ENCODE measurements at places on chromosomes 7 and 10. TPM values are rescaled to one million over a fixed set of nuclear protein-coding genes. Genes with fewer than 3 reads are reported as not detected.
A peak's percentile ranks its signal among the peaks of the same experiment; 100 is the strongest.

- no peak for DNase-seq
Observed at GRCh38 chr10:28427376-28427775, 105.5 kb upstream of the WAC start.

GRCh38 chr7:102046373-102047117, 229.1 kb downstream of the CUX1 start:
- no peak for DNase-seq

- DNase-seq = no peak
Observed at GRCh38 chr10:13917791-13918190, 331.0 kb downstream of the PRPF18 start.

DNA sequence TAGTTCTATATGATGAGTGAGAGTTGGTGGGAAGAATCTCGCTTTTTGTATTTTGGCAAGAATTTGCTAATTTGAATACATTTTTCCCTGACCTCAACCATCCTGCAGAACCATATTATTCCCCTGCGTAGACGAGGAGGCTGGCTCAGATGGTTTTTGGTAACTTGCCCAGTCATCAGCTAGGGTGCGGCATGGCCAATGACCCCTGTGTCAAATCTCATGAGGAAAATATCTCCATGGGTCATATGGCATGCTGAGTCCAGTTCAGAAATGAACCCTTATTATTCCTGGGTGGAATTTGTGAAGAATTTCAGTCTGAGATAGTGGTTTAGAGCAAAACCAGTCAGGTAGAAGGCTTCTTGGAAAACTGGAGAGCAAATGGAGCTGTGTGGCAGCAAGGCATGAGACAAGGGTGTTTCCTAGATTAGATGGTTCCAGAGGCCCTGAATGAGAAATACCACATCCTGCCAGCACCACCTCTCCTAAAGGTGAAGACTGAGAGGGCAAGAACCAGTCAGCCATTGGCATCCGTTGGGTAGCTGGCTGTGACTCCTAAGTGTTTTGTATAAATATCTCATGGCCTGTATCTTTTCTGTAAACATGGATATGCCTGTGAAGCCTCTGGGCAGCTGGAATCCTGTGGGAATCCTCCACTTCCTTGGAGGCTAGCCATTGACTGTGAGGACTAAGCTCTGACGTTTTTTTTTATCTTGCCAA, 5.8 kb upstream of the UPP1 start:
- DNase-seq = no peak

DNA sequence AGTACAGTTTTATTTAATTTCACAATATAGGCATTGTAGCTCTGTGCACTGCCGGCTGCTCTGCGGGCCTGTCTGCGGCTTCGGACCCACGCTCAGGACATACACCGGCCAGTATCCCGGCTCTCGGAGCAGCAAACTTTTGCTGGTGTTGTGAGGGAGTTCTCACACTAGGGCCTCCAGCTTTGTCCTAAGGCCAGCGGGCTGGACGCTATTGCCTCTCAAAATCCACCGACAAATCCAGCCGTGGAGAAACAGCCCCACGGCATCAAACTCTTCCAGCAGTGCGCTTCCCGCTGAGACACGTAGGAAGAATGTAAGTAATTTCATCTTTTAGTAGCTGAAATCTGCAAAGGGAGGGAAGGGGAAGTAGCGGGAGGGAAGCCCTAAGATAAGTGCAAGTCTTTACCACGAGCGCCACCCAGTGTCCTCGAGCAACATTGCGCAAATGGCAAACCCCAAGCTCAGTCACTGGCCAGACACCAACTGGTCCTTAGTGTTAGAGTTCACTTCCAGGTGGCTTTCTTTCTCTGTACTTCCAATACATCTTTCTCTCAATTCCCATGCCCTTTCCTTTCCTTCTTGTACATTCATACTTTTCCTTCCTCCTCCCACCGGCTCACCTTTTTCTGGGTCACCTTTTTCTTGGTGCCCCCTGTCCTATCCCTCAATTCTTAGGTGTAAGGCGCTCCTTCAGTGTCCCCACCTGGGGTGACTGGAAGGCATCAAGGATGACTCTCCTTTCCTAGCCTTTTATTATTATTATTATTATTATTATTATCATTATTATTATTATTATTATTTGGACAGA, 3.0 kb upstream of the DLX5 start:
- DNase-seq = peak; percentile 78

DNA sequence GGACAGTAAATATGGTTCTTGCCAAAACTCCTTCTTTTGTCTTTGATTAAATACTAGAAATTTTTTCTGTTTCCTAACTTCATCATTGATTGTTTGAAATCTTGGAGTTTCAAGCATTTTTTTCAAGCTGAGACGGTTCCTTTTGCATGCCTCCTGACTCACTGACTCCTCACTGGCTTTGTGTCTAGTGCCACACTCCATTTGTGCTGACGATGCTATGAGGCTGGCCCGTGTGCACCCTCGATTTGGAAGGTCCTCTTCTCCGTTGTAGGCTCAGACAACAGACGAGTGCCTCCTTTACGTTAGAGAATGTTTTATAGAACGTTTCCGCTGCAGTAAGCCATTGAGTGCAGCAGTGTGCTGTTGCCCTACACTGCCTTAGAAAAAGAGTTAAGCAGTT, 10.8 kb upstream of the CSGALNACT2 start:
- peak; percentile 6 for DNase-seq

DNA sequence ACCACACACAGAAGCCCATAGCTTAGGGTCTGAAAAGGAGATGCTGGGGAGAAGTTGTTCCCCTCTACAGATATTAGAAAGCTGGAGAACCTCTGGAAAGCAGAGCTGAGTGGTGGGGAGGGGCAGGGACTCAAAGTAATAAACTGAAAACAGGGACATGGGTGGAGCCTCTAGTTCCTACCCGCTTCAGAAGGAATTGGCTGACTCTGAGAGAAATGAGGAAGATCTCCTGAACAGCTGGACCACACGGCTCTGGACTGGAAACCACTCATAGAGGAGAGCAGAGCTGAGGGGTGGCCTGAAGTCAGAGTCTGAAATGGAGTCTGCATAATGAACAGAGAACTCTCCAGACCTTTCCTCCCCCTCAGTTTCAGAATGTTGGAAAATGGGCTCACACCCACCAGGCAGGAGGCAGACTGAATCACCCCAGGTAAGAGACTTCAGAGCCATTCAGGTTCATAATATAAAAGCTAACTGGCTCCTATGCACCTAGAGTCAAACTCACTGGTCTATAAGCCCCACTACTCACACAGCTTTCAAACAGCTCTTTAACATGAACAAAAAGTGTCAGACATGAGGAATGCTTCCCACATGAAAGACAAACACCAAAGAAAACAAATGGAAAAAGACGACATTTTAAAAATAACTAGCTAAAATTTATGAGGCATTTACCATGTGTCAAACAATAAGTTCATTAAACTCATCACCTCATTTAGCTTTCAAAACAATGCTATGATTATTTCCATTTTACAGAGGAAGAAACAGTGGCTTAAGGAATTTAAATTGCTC, 68.1 kb downstream of the RNF216 start:
- DNase-seq = no peak

GRCh38 chr7:2526659-2527504, 7.3 kb downstream of the LFNG start:
- DNase-seq = no peak

GRCh38 chr7:22356701-22357310, at the start of gene RAPGEF5:
Gene RAPGEF5, minus strand, starts transcription at chr7:22357154. Its CDS starts 94 bp downstream, at chr7:22357060.
- DNase-seq = no peak

- no peak for DNase-seq
Observed at GRCh38 chr10:49322371-49323170, 23.6 kb downstream of the C10orf71 start.

GRCh38 chr10:33722067-33722466, 387.6 kb upstream of the NRP1 start:
- DNase-seq = no peak

DNA sequence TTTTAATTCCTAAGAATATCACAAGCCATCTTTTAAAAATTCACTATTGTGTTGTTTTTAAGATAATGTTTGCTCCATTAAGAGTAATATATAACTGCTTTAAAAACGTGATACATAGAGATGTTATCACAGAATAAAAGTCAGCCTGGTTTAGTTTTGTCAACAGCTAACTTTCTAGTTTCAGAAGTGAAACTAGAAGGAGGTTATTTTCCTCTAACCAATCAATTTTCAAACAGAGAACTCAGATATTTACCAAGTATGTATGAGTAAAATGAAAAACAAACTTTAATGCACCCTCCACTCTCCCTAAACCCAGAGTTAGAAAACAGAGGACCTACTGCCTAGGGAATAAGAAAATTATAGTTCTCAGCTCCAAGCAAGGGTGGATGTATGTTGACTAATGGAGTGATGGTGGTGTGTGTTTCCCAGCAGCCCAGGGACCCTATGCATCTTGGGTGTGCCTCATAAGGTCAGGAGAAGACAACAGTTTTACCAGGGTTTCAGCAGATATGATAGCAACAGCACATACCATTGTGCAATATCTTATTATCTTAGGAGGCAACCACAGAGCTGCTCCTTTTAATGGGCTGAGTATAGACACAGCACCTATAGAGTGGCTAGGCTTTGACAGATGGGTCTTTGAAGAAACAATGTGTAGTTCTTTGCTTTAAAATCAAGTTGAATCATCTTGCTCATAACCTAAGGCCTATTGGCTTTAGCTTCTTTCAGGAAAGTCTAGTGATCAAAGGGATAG, 58.4 kb downstream of the PTPRZ1 start:
- no peak for DNase-seq

- no peak for DNase-seq
Observed at GRCh38 chr7:142152076-142152475, 40.6 kb downstream of the MGAM2 start.

DNA sequence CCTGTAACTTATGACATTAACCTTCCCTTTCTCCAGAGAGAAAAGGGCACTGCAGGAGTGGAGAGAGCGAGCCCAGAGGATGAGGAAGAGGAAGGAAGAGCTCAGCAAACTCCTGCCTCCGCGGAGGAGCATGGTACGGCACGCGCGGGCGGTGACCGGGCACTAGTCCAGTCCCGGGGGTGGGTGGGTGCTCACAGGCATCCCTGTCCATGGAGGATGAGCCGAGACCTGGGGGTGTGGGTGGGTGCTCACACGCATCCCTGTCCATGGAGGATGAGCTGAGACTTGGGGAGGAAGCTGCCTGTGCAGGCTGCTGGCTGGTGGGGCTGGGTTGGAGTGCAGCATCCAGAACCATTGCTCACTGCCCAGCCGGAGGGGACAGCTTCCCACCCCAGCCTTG, 23.8 kb downstream of the LRRC27 start:
- DNase-seq = no peak

- DNase-seq = no peak
Observed at GRCh38 chr7:150357270-150357669, 11.4 kb upstream of the REPIN1 start.

- DNase-seq = no peak
Observed at GRCh38 chr10:55793024-55793423, 568.0 kb downstream of the ZWINT start.

GRCh38 chr10:112082120-112082519, 101.4 kb downstream of the GPAM start:
- peak; percentile 15 for DNase-seq

The GRID2IP gene
- 0.59 TPM for total RNA-seq

The RTKN2 gene
- 0.67 TPM for total RNA-seq

The AKR1C3 gene
- 38.7 TPM for total RNA-seq

The TAS2R41 gene
- not detected for total RNA-seq

The SPDYE11 gene
- total RNA-seq = not detected

The LZTS2 gene
- 81.4 TPM for total RNA-seq

The TEX36 gene
- not detected for total RNA-seq

The MGAM2 gene
- total RNA-seq = not detected

The HACD1 gene
- 2.7 TPM for total RNA-seq

The CHAT gene
- not detected for total RNA-seq

The PRRT4 gene
- 4.5 TPM for total RNA-seq

The UNCX gene
- not detected for total RNA-seq

The RADIL gene
- 2.6 TPM for total RNA-seq
